ENCODE measurements at places on chromosomes 2 and 18. TPM values are rescaled to one million over a fixed set of nuclear protein-coding genes. Genes with fewer than 3 reads are reported as not detected.

Gene SERPINB4
- total RNA-seq: not detected

Gene MAB21L4
- not detected for total RNA-seq

Gene YIPF4
- total RNA-seq: 16.6 TPM

Gene TRIB2
- 49.5 TPM for total RNA-seq

Gene TUBA3E
- total RNA-seq: not detected

Gene MSTN
- 0.20 TPM for total RNA-seq

Gene C18orf32
- total RNA-seq: 18.0 TPM

Gene FEV
- total RNA-seq: not detected

Gene HOXD9
- 0.12 TPM for total RNA-seq

Gene LAPTM4A
- total RNA-seq: 281 TPM

Gene GDF7
- not detected for total RNA-seq

Gene SCN2A
- 0.10 TPM for total RNA-seq

Gene GKN1
- not detected for total RNA-seq

Gene NGEF
- total RNA-seq: not detected

Gene ANKRD62
- total RNA-seq: not detected

Gene ACVR1C
- 0.06 TPM for total RNA-seq

Gene CAPN14
- total RNA-seq: not detected

Gene SUCLG1
- 33.5 TPM for total RNA-seq

Gene CD8A
- total RNA-seq: not detected

Gene TNFAIP6
- 19.3 TPM for total RNA-seq

Gene LHCGR
- total RNA-seq: not detected

Gene ALPG
- total RNA-seq: not detected

Gene ONECUT2
- under 0.01 TPM for total RNA-seq

Gene TTLL4
- 15.7 TPM for total RNA-seq

Gene SCYGR4
- not detected for total RNA-seq

Gene DSEL
- total RNA-seq: 35.2 TPM

Gene MBD5
- total RNA-seq: 25.8 TPM

Gene HTR2B
- total RNA-seq: 4.3 TPM

Gene STK17B
- 56.0 TPM for total RNA-seq

Gene DSG2
- 0.05 TPM for total RNA-seq

Gene RBBP8
- total RNA-seq: 15.6 TPM

Gene CRYBA2
- not detected for total RNA-seq

Gene SCLY
- 14.9 TPM for total RNA-seq

Gene ST8SIA3
- not detected for total RNA-seq

Gene SCG2
- 26.6 TPM for total RNA-seq

Gene AMER3
- total RNA-seq: not detected

Gene SLC9A4
- not detected for total RNA-seq

Gene ZSCAN30
- 12.2 TPM for total RNA-seq
